Naive thymus-derived CD8-positive, alpha-beta T cell (primary cell): ENCODE measurements at places on chromosomes 5 and 9. TPM values are rescaled to one million over a fixed set of nuclear protein-coding genes. Genes with fewer than 3 reads are reported as not detected.
A peak's percentile ranks its signal among the peaks of the same experiment; 100 is the strongest.

DNA sequence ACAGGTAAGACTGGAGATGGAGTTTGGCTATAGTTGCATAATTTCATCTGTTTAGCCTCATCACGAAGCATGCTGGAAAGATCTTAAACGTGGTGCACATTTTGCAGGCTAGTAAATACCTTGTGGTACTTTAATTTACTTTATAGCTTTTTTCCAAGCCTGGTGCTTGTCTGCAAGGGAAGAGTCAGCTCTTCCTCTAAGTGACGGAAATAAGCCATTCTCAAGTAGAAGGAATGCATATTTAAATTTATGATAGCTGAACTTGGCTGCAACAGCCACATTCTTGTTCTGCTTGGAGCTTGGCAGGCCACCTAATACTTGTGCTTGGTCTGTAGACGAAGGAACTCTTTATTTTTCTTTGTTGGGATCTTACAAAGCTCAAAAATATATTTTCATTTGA, 188.0 kb upstream of the PIK3R1 start:
- no peaks in the 10 kb centered on the region for H3K27me3 ChIP-seq
- H3K27ac ChIP-seq, result no peak overlapping the region
- H3K4me1 ChIP-seq, result no peaks in the 10 kb centered on the region
- no peak for DNase-seq

DNA sequence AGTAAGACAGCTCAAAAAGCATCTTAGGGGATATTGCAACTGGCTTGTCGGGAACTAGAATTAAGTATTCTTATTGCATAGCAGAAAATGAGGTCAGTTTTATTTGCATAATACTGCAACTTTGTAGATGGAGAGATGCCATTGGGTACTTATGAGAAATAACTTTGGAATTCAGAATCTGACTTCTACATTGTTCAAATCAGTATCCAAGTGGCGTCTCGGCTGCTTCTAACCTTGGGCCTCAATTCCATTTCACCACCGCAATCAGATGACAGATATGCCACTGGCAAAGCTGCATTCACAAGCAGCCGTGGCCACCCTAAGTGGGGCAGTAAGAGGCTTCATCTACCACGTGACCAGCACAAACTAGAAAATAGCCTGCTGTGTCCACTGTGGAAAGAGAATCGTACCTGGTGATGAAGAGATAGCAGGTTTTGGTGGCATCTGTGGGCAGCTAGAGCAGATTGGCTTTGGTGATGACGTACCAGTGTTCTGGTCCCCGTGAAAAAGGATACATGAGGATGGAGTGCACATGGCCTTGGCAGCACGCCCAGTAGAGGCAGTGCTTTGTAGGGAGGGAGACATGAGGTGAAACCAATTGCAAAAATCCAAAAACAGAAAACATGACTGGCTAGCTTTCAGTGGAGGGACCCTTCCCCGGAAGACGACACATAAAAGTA, 116.6 kb downstream of the KLHL3 start:
- H3K4me3 ChIP-seq, result no peak overlapping the region
- no peak for DNase-seq
- H3K27me3 ChIP-seq, result no peaks in the 10 kb centered on the region
- peaks cover 17% of the 10 kb centered on the region for H3K36me3 ChIP-seq
- no peak overlapping the region for H3K27ac ChIP-seq

GRCh38 chr5:137223324-137224295, 275.5 kb downstream of the SPOCK1 start:
- DNase-seq, result no peak
- no peak overlapping the region for H3K4me3 ChIP-seq
- H3K27me3 ChIP-seq, result no peaks in the 10 kb centered on the region
- H3K4me1 ChIP-seq, result no peaks in the 10 kb centered on the region
- no peak overlapping the region for H3K27ac ChIP-seq
- H3K36me3 ChIP-seq, result no peaks in the 10 kb centered on the region

DNA sequence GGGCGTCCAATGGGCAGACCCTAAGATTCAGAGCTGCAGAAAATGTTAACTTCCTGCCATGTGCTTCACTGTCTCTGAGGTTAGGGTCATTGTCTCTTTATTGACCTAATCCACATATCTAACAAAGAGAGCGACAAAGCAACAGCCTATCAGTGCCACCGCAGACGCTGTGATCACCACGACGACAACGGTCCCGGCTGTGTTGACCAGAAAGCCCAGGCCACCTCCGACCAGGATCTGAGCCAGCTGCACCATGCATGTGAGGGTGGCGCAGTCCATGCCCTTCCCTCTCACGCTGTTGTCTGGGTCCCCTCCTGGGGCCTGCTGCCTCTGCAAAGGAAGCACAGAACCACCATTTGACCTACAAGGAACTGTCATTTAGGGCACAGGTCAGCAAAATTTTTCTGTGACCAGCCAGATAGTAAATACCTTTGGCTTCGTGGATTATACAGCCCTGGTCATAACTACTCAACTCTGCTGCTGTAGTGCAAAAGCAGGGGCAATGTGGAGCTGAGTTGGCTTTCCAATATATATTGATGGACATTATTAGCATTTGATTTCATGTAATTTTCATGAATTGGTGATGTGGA, 8.5 kb downstream of the RXFP3 start:
- no peak overlapping the region for H3K4me3 ChIP-seq
- H3K4me1 ChIP-seq, result no peaks in the 10 kb centered on the region
- no peak overlapping the region for H3K27ac ChIP-seq
- no peak for DNase-seq

DNA sequence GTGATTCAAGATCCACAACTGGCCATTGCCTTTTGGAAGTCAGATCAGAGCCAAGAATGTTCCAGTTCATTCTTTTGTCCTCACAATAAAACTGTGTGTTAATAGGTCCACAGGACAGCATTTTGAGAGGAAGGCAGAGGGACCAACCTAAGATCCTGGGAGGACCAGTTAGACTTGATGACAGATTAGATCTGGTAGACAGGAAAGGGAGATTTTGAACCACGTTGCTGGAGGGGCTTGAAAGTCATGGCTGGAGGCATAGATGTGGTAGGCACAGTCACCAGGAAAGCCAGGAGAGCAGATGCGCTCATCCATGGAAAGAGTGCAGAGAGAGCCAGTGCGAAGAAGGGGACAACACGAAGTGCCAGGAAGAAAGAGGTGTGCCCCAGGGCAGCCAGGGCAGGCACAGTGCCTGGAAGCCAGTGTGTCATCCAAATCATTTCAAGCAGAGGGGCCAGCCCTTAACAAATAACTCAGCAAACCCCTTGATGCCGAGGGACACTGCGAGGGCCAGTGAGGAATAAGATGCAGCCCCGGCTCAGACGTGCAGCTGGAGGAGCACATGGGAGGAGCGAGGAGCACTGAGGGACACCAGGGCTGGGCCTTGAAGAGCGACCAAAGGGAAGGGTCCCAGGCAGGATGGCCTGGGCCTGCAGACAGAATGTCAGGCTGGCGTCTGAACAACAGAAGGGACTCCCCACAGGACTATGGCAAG, 12.8 kb upstream of the SLC2A8 start:
- peaks cover 21% of the 10 kb centered on the region for H3K4me1 ChIP-seq
- H3K27ac ChIP-seq, result no peak overlapping the region
- peaks cover 69% of the 10 kb centered on the region for H3K27me3 ChIP-seq
- H3K4me3 ChIP-seq, result no peak overlapping the region
- H3K36me3 ChIP-seq, result peaks cover 6% of the 10 kb centered on the region

DNA sequence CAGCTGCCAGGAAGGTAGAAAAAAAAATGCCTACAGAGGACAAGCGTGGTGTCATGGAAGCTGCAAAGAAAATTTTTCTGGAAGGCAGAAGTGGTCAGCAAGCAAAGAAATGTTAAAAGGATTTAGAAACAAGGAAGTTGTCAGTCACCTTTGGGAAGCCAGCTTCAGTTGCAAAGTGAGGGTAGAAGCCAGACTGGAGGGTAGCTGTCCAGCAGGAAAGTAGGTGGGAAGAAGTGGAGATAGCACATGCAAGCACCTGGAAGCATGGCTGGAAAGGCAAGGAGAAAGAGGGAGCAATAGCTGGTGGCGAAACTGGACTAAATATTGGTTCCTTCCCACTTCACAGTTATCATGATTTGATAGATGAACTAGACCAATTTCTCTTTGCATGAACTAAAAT, 54.3 kb downstream of the ADRB2 start:
- H3K27me3 ChIP-seq, result no peaks in the 10 kb centered on the region
- no peak overlapping the region for H3K27ac ChIP-seq
- H3K4me3 ChIP-seq, result no peak overlapping the region
- no peaks in the 10 kb centered on the region for H3K4me1 ChIP-seq
- no peak for DNase-seq

GRCh38 chr9:88852794-88853193, 138.5 kb upstream of the S1PR3 start:
- H3K4me1 ChIP-seq, result no peaks in the 10 kb centered on the region
- peaks cover 8% of the 10 kb centered on the region for H3K36me3 ChIP-seq
- DNase-seq, result no peak
- peaks cover 38% of the 10 kb centered on the region for H3K27me3 ChIP-seq
- H3K27ac ChIP-seq, result no peak overlapping the region

DNA sequence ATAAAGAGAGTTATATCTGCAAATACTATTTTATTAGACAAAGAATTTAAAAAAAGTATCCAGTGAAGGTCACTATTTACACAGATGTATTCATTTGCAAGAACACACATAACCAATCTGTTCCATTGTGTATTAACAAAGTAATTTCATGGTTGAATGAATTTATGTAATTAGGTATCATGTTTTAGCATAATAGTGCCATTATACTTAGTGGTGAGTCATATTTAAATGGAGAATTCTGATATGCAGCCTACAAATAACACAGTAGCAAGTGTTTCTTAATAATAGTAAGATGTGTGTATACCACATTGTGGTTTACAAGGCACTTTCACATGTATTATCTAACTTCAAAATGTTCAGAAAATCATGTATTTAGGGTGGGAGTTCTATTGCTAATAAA, 1028.5 kb upstream of the ACO1 start:
- H3K27me3 ChIP-seq, result no peaks in the 10 kb centered on the region
- H3K4me1 ChIP-seq, result peaks cover 4% of the 10 kb centered on the region
- H3K27ac ChIP-seq, result no peak overlapping the region
- no peak for DNase-seq
- H3K36me3 ChIP-seq, result peaks cover 5% of the 10 kb centered on the region

DNA sequence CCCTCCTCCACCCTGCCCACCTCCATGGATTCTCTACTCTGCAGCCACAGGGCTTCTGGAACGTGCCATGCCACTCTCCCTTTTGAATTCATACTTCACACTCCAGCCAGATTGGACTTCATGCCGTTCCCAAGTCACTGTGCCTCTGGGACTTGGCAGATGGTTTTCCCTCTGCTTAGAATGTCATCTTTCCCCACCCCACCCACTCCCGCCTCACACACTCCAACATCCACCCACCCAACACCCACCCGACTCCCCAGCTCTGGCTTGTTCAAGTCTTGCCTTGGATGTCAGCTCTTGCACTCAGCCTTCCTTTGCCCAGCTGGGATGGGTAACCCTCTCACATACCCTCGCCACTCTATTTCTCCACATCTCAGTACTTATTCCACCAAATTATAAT, 142.1 kb upstream of the DHFR start:
- H3K36me3 ChIP-seq, result peaks cover 46% of the 10 kb centered on the region
- H3K4me3 ChIP-seq, result no peak overlapping the region
- H3K27ac ChIP-seq, result no peak overlapping the region
- no peak for DNase-seq
- H3K4me1 ChIP-seq, result no peaks in the 10 kb centered on the region

DNA sequence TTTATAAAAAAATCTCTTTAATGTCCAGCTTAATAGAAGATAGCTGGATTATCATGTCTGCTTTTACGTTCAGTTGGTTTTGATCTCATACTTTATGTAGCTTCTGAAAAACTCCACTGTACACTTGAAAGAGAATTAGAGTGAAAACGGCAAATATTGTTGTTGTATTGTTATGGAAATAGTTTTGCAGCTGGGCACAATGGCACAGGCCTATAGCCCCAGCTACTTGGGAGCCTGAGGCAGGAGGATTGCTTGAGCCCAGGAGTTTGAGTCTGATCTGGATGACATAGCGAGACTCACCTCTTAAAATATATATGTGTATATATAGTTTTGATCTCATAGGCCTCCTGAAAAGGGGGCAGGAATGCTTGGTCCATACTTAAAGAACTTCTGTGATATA, 67.4 kb upstream of the PRRC1 start:
- no peak for DNase-seq
- no peaks in the 10 kb centered on the region for H3K4me1 ChIP-seq
- H3K36me3 ChIP-seq, result no peaks in the 10 kb centered on the region
- H3K27ac ChIP-seq, result no peak overlapping the region
- H3K27me3 ChIP-seq, result peaks cover 33% of the 10 kb centered on the region

GRCh38 chr5:62942384-62942783, 363.8 kb downstream of the LRRC70 start:
- no peak overlapping the region for H3K27ac ChIP-seq
- H3K36me3 ChIP-seq, result no peaks in the 10 kb centered on the region
- DNase-seq, result no peak
- no peaks in the 10 kb centered on the region for H3K4me1 ChIP-seq

GRCh38 chr9:132976571-132976970, 1.9 kb upstream of the GFI1B start:
- no peak overlapping the region for H3K27ac ChIP-seq
- H3K27me3 ChIP-seq, result peaks cover 45% of the 10 kb centered on the region
- H3K4me3 ChIP-seq, result no peak overlapping the region

DNA sequence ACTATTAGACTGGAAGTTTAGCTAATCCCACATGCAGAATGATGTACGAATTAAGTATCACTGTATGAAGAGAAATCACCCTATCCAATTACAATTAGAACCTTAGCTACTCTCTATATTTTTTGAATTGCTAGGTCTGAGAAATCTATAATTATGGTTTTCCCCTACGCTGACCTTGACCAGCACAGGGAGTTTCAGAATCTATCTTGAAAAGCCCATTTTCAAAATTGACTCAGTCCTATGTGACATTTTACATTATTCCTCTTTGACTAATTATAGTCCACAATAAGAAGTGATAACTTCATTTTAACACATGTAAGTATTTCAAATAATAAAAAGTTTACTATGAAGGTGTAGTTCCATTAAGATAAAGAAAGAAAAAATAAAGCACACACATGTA, 21.5 kb downstream of the NUDT12 start:
- no peaks in the 10 kb centered on the region for H3K4me1 ChIP-seq
- no peaks in the 10 kb centered on the region for H3K36me3 ChIP-seq
- H3K27ac ChIP-seq, result no peak overlapping the region
- H3K4me3 ChIP-seq, result no peak overlapping the region
- no peak for DNase-seq

GRCh38 chr5:143898916-143899591, 87.1 kb downstream of the HMHB1 start:
- no peaks in the 10 kb centered on the region for H3K36me3 ChIP-seq
- H3K27me3 ChIP-seq, result no peaks in the 10 kb centered on the region
- peaks cover 37% of the 10 kb centered on the region for H3K4me1 ChIP-seq
- H3K4me3 ChIP-seq, result peak overlapping the region; percentile 56
- peak overlapping the region; percentile 60 for H3K27ac ChIP-seq
- peak; percentile 10 for DNase-seq

GRIN1 gene
- total RNA-seq, result not detected

SIMC1 gene
- total RNA-seq, result 23.0 TPM

SPARC gene
- not detected for total RNA-seq

PRDM9 gene
- total RNA-seq, result not detected

GRM6 gene
- not detected for total RNA-seq

C5 gene
- 1.1 TPM for total RNA-seq

PCDHGA1 gene
- total RNA-seq, result 0.52 TPM

LCN6 gene
- not detected for total RNA-seq
